ENCODE measurements at places on chromosomes 1 and 21.

GRCh38 chr1:39076127-39076798 lies 50.1 kb downstream of the NDUFS5 start:
- peak; percentile 75 for DNase-seq

GRCh38 chr1:204299814-204300365 lies 59.8 kb downstream of the PLEKHA6 start:
- no peak for DNase-seq

GRCh38 chr1:161207173-161207572 lies 5.0 kb downstream of the NDUFS2 start:
- DNase-seq = no peak

DNA sequence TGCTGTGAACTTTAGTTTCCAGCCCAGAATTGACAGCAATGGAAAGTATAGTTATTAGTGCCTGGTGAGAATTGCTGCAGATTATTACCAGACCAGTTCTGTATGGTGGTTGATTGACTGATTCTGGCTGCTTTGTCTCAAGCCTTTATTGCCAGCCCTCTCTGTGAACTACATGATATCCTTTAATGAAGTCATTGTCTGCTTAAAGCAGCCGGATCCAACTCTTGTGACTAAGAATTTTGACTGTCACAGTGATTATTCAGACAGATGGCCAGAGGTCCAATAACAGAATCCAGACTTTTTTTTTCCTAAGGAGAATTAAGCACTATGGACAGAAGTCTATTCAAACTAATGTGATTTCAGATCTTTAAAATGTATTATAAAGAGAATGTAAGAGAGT lies 1548.6 kb upstream of the B3GALT2 start:
- no peak for DNase-seq

DNA sequence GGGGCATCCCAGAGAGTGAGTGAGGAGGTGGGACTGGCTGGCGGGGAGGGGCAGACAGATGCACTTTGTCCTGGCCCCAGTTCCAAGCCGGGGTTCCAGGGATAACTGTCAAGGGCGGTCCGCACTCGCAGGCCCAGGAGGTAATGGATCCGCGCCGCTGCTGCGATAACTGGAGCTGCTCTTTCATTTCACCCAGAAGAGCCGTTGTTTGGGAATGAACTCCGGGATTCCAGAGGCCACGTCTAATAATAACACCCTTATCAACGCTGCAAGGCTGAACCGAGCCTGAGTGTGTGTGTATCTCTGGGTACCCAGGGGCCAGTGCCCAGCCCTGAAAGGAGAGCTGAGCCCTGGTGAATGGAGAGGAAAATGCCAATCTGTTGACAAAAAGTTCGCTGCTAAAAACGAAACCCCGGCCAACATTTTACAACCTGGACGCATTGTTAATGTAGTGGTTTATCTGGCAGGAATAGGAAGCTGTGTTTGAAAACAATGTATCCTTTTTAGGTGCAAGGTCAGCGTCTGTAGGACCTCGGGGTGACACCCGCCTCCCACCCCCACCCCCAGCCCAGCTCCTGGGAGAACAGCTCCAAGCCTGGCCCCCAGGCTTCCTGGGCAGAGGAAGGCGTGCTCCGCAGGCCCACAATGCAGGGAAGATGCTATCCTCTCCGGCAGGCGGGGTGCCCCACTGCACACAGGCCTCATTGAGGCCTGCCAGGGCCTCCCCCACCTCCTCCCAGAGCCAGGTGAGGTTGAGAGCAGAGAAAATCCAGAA lies 119.7 kb downstream of the PROX1 start:
- peak; percentile 9 for DNase-seq

DNA sequence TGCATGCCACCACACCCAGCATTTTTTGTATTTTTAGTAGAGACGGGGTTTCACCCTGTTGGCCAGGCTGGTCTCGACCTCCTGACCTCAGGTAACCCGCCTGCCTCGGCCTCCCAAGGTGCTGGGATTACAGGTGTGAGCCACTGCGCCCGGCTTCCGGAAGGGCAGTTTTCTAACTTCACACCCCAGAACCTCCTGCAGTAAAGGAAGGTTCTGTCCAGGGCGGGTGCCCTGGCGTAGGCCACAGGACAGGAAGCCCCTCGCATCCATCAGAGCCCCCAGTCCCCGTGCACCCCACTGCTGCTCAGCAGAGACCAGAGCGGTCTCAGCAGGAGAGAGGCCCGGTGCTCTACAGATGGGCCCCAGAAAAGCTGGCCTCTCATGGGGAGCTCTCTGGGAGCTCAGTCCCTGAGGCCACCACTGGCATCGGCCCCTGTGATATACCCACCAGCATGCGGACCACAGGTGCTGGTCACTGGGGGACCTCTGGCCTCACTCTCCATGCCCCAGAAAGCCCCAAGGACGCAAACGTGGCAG lies 4.1 kb upstream of the DNMT3L start:
- DNase-seq = no peak

- no peak for DNase-seq
Observed at GRCh38 chr1:223708651-223709268, 3.6 kb upstream of the CAPN2 start.

GRCh38 chr1:18479454-18479853 lies 1.3 kb upstream of the KLHDC7A start:
- no peak for DNase-seq

DNA sequence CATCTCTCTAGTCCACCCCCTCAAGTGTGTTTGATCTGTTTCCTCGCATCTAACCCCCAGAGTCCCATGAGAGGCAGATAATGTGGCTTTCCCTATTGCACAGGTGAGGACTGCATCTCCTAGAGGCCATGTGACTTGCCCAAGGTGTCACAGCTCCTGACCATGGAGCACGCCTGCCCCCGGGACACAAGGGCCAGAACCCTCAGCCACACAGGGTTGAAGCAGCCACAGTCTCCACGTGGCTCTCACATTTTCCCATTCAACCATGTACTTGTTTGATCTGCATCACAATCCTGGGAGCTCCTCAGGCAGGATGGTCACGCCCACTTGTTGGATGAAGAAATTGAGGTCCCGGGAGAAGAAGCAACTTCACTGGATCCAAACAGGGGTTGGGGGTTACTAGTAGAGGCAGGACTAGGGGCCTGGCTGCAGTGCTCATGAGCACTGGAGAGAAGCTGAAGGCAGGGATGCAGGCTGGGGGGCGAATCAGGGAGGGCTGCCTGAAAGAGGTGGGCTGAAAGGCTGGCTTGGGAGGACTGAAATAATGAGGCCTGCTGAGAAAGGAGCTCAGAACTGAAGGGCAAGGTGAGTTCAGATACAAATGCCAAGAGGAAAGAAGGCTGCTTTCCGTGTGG lies 207.9 kb downstream of the PTPRU start:
- DNase-seq = no peak

- DNase-seq = no peak
Observed at GRCh38 chr1:161153176-161153575, 602 bp upstream of the UFC1 start.

DNA sequence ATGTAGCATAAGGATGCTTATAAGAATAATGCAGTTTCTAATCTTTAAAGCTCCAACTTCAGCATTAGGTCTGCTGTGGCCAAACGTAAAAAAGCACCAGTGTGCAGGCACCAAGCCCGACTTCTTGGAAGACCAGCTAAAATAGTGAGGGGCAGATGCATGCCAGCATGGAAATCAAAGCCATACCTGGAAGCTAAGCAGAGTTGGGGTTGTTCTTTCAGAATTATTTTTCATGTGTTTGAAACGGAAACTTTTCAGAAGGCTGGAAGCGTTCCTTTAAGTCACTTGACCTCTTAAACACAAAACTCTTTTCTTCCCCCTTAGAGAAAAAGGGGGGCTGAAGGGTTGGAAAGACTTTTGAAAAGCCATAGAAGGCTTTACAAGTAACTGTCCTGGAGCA lies 329.2 kb upstream of the C1orf87 start:
- no peak for DNase-seq

DNA sequence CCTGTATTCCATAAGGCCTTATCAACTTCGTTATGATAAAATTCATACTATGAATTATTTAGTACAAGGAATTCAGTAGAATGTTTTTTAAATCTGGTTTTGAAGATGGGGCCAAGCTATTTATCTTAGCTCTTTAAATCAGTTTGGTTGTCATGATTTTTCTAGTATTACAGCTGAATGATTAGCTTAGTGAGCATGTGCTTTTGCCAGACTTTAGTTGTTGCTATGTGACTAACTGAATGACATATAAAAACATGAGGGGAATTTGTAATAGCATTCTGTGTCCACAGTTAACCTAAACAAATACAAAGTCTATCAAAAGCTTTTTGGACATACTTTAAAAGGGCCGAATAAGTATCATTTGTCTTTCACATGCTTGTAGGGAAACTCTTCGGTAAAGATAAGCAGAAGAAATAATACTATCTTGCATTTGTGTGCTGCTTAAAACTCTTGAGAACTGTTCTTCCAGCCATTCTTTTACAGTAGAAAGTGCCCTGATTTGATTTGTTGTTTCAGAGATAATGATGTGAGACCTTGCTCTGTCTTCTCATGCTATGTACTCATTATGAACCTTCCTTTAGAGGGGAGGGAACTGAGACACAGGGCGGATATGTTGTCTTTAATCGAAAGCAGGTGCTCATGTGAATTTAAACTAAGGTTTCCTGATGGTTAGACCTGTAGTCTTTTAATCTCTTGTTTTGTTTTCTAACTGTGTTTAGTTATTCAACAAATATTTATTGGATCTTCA lies 18.8 kb downstream of the NEK7 start:
- peak; percentile 63 for DNase-seq

GRCh38 chr1:41698916-41699860 lies 214.7 kb upstream of the EDN2 start:
- DNase-seq = peak; percentile 68

GRCh38 chr1:172704001-172704400 lies 45.1 kb downstream of the FASLG start:
- DNase-seq = no peak

- no peak for DNase-seq
Observed at GRCh38 chr1:7127322-7128075, 342.2 kb downstream of the CAMTA1 start.

- no peak for DNase-seq
Observed at GRCh38 chr1:34212673-34213072, 36.0 kb downstream of the C1orf94 start.

- no peak for DNase-seq
Observed at GRCh38 chr1:56139836-56140235, 439.5 kb downstream of the PLPP3 start.

Measured in fibroblast of lung (primary cell).